T47D (cell line): ENCODE measurements at places on chromosomes 16 and 17.

- no peak for DNase-seq
Measured at GRCh38 chr16:88650749-88651275, at the start of gene CYBA. Gene CYBA (minus strand): TSS chr16:88651053. CDS start chr16:88651013, 40 bp downstream.

GRCh38 chr17:31089471-31089870 lies 5.3 kb upstream of the NF1 start:
- no peak for DNase-seq

- no peak for DNase-seq
Measured at GRCh38 chr17:48728232-48729231, at the start of gene HOXB13. Gene HOXB13 (minus strand): TSS chr17:48728750. CDS start chr17:48728593, 157 bp downstream.

DNA sequence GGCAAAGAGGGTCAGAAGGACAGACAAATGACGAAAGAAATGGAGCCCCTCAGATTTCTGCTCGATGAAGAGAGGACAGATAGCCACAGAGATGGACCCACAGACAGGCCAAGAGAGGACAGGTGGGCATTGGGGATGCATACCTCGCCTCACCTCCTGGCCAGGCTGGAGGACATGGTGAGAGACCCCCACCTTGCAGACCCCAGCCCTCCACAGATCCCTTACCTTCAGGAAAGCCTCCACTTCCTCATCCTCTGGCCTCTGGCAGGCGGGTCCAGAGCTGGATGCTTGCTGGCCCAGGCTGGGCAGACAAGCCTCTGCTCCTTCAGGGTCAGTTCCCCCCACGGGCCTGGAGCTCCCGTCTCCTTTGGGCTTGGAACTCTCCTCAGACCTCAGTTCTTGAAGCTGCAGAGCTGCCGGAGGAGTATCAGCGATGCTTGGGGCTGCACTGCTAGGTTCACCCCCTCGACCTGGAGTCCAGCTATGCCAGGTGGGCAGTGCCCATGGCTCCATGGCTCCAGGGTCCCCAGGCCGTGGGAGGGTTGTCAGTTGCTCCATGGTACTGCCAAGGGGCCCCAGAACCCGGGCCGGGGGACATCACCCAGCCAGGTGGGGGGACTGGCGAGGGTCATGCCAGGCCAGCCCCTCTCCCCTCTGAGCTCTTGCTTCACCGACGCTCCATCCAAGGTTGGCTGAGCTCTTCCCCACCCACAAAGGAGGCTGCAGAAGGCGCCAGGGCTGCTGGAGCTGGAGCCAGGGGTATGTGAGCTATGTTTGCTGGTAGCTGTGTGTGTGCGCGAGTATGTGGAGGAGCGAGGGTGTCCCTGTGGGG lies 1.0 kb downstream of the TSPOAP1 start:
- no peak for DNase-seq

GRCh38 chr17:16281351-16281750 lies 64.3 kb downstream of the PIGL start:
- no peak for DNase-seq
